ENCODE measurements at places on chromosomes 5 and 9.

DNA sequence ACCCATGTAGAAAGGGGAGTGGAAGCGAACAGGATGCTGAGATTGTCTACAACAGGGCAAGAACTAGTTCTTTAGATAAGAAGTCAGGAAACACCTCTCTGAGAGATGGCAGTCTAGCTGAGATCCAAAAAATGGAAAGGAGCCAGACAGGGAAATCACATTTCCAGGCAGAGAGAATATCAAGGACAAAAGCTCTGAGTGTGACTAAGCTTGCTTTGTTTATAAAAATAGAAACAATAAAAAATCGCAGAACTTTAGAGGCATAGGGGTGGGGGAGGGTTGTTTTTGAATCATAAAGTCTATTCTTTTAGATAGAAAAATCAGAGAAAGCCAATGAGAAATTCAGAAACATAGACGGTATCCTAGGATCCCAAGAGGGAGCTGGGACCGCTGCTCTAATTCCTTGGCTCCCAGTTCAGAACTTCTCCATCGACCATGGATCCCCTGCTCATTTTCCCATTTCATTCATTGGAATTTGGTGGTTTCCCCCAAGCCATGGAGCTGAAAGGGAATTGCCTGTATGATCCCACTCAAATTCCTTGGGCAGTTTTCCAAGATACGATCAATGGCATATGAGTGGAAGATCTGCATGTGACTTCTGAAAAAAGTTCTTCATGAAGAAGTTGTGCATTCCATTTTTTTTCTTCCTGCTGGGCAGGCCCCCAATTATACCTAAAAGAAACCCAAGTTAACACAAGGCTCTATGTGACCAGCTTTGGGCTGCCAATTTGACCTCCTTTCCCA, 182.0 kb downstream of the GRIA1 start:
- no peak for DNase-seq

GRCh38 chr5:10860645-10861422, 99.8 kb upstream of the DAP start:
- no peak for DNase-seq

DNA sequence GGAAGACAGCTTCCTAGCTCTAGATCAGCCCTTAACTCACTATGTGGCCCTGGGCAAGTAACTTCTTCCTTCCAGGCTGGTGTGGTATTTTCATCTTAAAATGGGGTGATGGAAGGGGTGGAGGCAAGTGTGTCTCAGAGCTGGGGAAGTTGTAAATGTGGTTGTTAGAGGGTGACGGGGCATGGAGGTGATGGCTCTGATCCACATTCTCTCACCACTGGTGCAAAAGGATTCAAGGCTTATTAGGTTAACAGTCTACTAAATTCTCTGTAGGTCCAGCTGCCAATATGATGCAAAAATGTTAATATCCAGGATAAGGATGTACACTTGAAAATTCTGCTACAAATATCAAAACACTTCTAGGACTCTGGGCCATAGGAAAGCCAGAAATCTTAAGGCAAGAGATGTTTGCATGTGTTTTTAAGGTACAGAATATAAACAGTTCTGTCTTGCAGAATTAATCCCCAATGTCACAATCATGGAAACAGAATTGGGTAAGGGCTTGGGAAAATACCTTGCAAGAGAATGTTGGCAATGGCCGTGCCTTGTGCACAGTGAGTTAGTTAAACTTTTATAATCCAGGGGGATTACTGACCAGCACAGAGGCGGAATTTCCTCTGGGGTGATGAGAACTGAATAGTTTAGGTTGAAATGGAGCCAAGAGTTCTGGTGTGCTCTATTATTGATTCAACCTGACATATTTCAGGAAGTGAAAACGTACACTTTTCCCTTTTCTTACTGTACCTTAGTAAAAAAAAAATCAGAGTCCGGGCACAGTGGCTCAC, 19.8 kb downstream of the TNFSF15 start:
- no peak for DNase-seq

GRCh38 chr5:175538576-175538975, 60.2 kb downstream of the SFXN1 start:
- DNase-seq: no peak

GRCh38 chr5:68431601-68432337, 216.2 kb downstream of the PIK3R1 start:
- no peak for DNase-seq

GRCh38 chr5:134590992-134591659, 41.5 kb downstream of the SAR1B start:
- DNase-seq: peak; percentile 29

DNA sequence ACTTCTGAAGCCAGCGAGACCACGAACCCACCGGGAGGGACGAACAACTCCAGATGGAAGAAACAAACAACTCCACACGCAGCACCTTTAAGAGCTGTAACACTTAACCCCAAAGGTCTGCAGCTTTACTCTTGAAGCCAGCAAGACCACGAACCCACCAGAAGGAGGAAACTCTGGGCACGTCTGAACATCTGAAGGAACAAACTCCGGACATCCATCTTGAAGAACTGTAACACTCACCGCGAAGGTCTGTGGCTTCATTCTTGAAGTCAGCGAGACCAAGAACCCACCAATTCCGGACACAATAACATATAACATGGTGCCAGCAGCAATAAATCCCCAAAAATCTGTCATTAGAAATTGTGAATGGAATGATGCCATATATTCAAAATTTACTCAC, 180.9 kb downstream of the TLE1 start:
- no peak for DNase-seq

DNA sequence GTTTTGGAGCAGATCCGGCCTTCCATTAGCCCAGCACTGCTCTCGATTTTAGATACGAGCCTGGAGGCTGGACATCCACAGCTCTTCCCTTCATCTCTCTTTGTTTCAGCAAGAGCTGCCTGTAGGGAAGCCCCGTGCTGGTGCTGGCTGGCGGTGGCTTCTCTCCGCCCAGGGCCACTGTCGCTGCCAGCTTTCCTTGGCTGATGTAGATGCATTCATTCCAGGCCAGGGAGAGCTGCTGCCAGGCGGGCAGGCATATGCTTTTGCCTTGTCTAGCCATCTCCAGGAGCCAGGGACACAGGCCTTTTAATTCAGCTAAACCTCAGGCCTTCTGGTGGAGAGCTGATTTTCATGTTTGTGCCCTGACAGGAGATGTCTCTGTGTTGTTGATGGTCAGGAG, 409.3 kb upstream of the CLINT1 start:
- no peak for DNase-seq

GRCh38 chr9:77211561-77211960, 34.2 kb downstream of the VPS13A start:
- DNase-seq: no peak

- no peak for DNase-seq
These were observed 12.8 kb upstream of the PANK3 start for GRCh38 chr5:168592014-168592368.

DNA sequence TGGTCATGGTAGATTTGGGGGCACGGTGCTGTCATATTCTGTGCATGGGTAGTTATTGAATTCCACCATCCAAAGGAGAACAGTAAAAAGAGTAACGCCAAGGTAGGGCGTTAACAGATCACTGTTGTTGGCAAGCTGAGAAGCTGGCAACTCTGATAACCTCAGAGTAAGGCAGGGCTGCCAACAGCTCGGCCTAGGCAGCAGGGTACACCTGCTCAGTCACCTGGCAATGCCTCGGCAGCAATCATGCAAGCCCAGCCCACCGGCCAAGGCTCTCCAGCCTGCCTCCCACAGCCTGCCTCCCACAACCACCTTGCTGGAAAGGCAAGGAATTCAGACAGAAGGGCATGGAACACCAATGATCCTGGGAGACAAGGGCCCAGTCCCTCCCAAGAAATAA, 63.9 kb downstream of the KLHL3 start:
- DNase-seq: no peak

DNA sequence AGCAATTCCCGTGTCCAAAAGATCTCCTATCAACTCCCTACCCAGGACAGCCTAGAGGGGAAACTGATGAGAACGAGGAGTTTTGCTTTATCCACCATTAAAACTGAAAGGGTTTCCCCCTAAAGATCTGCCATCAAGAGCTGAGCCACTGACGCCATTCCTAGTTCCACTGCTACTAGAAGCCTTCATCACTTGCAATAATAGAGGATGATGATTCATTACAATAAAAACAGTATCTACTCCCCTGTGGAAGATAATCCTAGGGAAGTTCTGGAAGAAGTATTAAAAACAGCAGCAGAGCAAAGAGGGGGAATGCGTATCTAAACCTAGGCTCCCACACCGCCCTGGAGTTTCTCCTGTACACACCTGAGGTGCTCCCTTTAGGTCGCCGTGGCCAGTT, 394.5 kb downstream of the BNC2 start:
- DNase-seq: no peak

DNA sequence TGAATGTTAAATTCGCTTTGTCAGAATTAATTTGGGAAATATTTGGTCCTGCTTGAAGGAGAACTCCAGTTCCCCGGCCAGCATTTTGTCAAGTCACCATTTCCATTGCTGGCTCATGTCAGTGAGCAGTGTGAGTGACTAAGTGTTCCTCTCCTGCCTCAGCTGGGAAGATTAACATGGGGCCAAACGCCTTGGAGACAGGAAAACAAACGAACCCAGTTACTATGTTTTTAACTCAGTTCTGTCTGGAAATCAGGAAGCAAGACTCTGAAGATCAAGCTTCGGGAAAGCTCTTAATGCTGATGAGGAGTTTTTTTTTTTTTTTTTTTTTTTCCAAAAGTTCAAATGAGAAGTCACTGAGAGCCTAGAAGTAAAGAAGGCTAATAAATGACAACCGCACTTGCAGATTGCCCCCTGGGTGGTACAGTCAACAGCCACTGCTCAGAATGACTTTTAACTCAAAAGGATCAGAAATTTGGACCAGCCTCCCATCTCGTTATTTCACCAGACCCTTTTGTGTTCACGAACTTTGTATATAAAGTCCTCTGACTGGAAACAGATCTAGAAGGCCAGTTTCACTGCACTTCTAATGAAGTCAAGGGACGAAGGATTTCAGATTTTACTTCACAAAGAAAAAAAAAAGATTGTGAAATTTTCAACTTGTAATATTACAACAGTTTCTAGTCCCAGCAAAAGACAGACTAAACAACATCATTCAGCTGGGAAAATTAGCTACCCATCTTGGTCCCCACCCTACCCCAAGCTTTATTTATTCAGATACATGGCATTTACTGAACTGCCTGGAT, 121.3 kb downstream of the LHFPL2 start:
- DNase-seq: no peak

DNA sequence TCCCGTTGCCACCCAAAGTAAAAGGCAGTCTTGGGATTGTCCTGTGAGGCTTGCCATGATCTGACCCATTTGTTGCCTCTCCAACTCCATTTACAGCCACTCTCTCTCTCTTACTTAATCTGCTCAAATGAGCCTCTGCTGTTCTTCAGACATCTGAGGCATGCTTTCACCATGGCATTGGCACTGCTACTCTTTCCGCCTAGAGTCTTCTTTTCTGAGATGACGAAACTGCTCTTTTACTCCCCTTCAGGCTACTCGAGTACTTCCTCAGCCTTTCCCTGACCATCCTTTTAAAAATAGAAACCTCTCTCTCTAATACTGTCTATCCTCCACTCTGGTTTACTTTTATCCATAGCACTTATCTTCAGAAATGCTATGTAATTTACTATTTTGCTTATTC, 9.0 kb downstream of the FOCAD start:
- DNase-seq: no peak

DNA sequence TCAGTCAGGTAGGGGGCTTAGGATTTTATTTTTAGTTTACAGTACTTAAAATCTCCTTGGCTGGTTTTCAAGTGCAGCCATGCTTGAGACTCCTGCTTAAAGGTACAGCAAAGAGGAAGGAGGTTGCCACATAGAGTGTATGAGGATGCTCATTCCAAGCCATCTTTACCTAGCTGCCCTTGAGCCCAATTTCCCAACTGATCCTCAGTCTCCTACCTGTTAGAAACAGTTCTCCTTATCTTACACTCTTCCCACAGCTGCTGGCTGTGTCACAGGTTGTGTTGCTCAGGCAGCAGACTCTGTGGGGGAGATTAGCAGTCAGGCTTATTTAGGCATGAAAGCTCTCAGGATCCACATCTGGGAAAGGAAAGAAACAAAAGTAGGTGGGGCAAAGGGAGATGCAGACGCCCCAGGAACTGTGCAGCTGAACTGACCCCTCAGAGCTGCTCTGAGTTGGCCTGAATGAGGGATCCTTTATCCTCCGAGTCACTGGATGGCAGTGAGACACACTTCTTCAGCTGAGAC, 95.1 kb downstream of the NMUR2 start:
- no peak for DNase-seq

DNA sequence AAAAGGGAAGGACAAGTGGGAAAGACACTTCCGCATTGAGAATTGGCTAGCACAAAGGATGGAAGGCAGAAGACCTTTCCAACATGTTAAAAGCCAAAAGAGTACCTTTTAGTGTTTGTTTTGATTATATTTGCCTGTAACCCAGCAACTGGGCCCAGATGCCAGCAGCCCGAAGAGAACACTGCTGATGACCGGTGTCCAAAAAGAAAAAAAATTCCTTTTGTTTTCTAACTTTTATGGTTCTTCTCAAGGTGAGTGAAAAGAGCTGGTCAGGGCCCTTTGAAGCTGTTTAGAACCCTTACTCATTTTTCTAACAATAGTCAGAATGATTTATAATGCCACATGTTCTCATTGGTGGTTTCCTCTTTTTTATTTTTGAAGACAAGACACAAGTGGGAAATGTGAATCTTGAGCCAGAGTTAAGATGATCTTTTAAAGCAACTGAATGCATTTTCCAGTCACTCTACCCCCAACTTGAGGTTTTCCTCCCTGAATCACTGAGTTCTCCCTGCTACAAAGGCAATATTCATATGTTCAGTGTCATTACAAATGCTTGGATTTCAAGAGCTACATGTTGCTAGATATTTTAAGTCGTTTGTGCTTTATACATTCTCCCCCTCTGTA, 32.3 kb upstream of the ZNF462 start:
- DNase-seq: no peak

DNA sequence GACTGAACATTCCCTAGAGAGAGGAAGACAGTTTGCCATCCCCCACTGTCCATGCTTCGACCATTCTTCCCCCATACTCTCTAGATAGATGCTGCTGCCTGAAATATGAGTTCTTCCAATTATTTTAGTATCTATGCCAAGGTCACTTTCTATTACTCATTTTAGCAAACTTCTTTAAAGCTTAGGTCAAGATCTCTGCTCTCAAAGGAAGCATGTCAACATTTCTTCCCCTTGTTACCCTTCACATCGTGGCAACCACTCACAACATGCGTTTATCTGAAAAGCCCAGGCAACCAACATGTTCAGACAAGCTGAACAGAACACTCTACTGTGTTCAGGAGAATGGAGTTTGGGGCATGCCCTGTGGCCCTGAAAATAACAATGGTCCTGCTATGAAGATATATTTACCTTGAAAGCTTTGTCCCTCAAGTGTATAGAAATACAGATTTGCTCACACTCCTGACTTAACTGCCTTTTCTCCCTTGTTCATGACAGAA, 138.4 kb upstream of the KIF2A start:
- DNase-seq: no peak
